RPMI8226 (cell line): ENCODE measurements at places on chromosomes 5 and 9.

DNA sequence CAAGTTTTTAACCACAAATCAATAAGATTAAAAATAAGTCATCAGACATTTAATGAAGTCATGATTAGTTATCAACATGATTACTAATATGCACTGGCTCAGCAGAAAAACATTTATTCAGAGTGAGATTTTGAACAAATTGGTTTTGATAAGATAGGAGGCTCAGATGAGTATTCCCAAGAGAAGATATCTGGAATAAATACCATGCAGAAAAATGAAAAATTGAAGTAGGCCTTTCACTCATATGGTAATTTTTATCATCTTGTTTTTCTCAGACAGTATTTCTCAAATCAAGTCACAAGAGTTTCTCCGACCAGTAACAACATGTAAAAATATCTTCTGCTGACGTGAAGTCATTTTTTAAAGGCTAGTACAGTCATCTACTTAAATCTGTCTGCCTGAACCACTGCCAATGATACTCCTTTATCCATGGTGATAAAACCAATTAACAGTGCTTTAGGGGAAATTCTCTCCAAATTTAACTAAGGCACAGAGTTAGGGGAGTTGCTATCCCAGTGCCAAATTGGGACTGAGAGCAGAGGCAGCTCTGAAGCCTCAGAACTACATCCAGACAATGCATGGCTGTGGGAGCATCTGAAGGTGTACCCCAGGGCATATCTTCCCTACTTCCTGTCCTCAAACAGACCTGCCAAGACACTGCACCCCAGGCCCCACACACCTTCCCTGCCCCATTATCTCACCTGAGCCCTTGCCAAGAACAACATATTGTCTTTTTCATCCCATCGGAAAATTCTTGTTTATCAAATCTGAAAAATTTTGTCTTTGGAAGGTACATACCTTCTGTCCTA, 105.5 kb upstream of the TSLP start:
- DNase-seq = no peak

- peak; percentile 23 for DNase-seq
Observed at GRCh38 chr5:16690243-16690852, 73.6 kb upstream of the RETREG1 start.

GRCh38 chr5:10632110-10632761, 68.4 kb downstream of the ANKRD33B start:
- no peak for DNase-seq

- DNase-seq = peak; percentile 83
Observed at GRCh38 chr5:157108976-157109375, at the start of gene HAVCR2. Gene HAVCR2, minus strand, starts transcription at chr5:157109044. Its CDS starts 61 bp downstream, at chr5:157108983.

- DNase-seq = no peak
Observed at GRCh38 chr5:39689919-39690318, 265.1 kb upstream of the DAB2 start.

GRCh38 chr5:176959051-176959450, 47.5 kb downstream of the UIMC1 start:
- peak; percentile 38 for DNase-seq

DNA sequence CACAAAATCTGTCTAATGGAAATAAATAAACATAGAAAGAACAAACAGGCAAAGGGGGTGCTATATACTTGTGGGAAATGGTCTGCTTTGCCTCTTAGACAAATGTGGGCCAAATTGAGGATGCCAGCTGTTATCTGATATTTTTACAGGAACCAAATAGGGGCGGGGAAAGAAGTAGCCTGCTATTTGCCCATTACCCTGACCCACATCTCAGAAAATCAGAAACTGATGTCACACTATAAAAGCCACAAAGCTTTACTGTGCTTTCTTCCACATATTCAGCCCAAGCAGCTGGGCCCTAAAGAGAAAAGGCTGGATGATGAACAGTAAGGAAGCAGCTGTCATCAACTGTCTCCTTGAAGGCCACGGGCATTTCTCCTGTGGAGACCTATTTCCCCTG, 97.3 kb downstream of the ELAVL2 start:
- no peak for DNase-seq

DNA sequence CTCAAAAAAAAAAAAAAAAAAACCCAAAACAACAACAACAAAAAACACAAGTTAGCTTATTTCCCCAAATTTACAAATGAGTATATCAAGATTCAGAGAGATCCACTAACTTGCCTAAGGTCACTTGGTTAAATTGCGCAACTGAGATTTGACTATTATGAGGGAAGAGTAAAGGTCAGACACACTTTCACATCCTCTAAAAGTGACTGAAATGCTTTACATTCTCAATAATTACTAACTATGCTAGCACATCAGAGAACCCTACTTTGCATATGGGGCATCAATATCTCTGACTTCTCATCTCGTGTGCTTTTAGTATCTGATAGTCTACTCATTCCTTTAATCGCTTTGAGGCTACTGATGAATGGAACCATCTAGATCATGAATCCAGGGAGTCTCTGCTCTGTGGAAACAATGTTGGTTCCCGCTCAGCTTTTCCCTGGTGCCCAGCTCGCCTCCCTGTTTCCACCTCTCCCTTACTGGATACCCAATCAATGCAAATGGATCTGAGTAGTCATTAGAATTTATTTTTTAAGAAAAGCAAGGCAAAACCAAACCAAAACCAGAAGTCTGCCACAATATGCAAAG, 182.1 kb upstream of the TRIM32 start:
- no peak for DNase-seq

DNA sequence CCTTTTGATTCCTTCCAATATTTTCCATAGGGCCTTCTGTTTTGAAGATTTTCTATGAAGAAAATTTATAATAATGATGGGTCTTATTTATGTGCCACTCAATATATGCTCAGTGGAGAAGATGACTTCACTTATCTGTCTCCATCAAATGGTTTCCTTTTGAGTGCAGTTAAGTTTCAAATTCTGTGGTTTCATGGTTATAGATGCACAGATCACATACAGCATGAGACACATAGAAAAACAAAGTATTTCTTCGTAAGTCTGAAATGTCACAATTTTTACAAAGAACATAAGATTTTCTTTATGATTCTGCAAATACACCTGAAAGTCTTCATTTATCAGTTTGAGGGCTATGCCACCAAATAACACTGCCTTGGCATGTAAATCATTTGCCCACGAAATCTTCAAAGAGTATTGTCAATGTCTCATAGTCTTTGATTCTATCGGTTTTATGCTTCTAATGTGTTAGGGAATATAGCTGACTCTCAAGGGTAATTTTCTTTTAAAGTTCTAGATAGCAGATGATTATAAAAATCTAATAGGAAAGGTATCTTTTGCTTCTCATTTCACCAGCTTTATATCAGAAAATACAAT, 14.1 kb downstream of the CFAP95 start:
- no peak for DNase-seq

GRCh38 chr5:174801798-174802197, 77.4 kb downstream of the MSX2 start:
- no peak for DNase-seq

- no peak for DNase-seq
Observed at GRCh38 chr5:71925608-71926091, 181.6 kb upstream of the MAP1B start.

- DNase-seq = no peak
Observed at GRCh38 chr9:128049843-128050242, 17.3 kb downstream of the NAIF1 start.

- no peak for DNase-seq
Observed at GRCh38 chr5:143102411-143102810, 301.1 kb downstream of the NR3C1 start.

GRCh38 chr5:154284433-154284832, 93.9 kb downstream of the GALNT10 start:
- peak; percentile 23 for DNase-seq

- no peak for DNase-seq
Observed at GRCh38 chr9:87620731-87621322, 105.1 kb upstream of the CTSL start.

DNA sequence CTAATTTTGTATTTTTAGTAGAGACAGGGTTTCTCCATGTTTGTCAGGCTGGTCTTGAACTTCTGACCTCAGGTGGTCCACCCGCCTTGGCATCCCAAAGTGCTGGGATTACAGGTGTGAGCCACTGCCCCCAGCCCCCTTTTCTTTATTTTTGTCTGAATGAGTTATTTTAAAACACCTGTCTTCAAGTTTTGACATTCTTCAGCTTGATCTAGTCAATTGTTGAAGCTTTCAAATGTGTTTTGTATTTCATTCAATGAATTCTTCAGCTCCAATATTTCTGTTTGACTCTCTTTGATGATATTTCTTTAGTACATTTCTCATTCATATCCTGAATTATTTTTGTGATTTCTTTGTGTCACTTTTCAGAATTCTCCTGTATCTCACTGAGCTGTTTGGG, 486.2 kb downstream of the DMAC1 start:
- no peak for DNase-seq

GRCh38 chr5:58738336-58738735, 155.5 kb downstream of the RAB3C start:
- no peak for DNase-seq

- DNase-seq = no peak
Observed at GRCh38 chr9:16387382-16387781, 483.1 kb downstream of the BNC2 start.

DNA sequence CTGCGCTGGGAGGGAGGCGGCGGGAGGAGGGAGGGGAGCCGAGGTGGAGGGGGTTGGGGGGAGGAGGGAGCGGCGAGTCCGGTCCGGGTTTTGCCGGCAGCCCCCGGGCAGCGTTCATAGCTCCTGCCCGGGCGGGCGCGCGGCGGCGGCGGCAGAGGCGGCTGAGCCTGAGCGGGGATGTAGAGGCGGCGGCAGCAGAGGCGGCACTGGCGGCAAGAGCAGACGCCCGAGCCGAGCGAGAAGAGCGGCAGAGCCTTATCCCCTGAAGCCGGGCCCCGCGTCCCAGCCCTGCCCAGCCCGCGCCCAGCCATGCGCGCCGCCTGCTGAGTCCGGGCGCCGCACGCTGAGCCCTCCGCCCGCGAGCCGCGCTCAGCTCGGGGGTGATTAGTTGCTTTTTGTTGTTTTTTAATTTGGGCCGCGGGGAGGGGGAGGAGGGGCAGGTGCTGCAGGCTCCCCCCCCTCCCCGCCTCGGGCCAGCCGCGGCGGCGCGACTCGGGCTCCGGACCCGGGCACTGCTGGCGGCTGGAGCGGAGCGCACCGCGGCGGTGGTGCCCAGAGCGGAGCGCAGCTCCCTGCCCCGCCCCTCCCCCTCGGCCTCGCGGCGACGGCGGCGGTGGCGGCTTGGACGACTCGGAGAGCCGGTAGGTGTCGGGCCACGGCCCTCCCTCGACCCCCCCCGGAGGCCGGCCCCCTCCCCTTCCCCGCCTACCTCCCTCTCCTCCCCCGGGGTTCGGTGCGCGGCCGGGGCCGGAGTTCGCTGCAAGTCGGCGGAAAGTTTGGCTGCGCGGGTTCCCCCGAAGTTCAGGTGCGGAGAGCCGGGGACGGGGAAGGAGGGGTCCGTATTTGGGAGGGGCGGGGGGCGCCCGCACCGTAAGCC, at the start of gene CXXC5:
Gene CXXC5 (plus strand): TSS at position 145 of the 877 bp plus-strand sequence. CDS start 32,175 bp downstream, outside the sequence.
- DNase-seq = peak; percentile 90

- no peak for DNase-seq
Observed at GRCh38 chr9:127399736-127400269, 2.8 kb downstream of the SLC2A8 start.

GRCh38 chr9:81621118-81621517, 68.2 kb downstream of the TLE1 start:
- DNase-seq = no peak
